Thoracic aorta (tissue), 2 donors: ENCODE measurements at places on chromosomes 12 and 14. TPM values are rescaled to one million over a fixed set of nuclear protein-coding genes. Genes with fewer than 3 reads are reported as not detected.

TC2N gene
- total RNA-seq, result 146 TPM

HOXC5 gene
- total RNA-seq, result 1.8 TPM

CABP1 gene
- total RNA-seq, result 1.4 TPM

CNTN1 gene
- total RNA-seq, result 16.1 TPM
